ENCODE measurements at places on chromosomes 6 and 20.

DNA sequence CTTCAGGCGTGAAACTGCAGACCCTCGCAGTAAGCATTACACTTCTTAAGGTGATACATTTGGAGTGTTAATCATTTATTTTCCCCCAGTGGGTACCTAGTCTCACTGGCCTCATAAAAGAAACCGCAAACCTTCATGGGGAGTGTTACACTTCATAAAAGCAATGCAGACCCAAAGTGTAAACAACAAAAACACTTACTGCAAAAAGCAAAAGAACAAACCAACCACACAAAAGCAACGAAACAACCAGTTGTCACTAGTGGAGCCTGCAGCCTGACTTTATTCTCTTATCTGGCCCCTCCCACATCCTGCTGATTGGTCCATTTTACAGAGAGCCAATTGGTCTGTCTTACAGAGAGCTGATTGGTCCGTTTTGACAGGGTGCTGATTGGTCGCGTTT lies 23.8 kb downstream of the LY86 start:
- H3K36me3 ChIP-seq = no peaks in the 10 kb centered on the region
- H3K27ac ChIP-seq = no peak overlapping the region
- H3K4me1 ChIP-seq = peaks cover 20% of the 10 kb centered on the region
- peaks cover 2% of the 10 kb centered on the region for H3K27me3 ChIP-seq
- DNase-seq = no peak

DNA sequence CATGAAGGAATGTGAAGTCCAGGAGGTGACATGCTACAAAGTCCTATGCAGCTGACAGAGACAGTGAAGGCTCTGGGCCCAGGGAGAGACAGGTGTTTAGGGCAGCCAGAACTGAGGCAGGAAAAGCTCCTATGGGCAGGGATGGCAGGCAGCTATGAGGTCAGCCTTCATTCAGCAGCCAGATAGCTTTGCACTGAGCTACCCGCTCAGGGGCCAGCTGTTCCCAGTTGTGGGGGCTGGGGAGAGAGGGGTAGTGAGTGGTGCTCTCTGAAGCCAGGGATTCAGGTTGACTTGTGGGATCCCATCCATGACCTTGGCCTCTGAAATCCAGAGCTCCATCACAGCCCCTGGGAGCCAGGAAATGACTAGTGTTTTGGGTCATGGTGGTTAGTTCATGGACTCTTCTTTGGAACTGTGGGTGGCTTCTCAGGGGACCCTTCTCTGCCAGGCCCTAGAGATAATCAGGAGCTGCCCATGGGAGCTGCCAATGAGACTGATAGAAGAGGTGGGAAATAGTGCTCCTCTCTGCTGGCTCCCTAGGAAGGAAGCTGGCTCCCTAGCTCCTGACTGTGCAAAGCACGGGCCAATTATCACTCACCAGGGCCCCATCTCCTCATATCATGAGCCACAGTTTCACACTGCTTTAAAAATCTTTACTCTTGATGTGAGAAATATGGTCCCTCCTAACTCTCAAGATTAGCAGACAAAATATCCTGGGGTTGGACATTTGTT lies 127.7 kb downstream of the VEGFA start:
- no peaks in the 10 kb centered on the region for H3K36me3 ChIP-seq
- DNase-seq = no peak
- H3K27me3 ChIP-seq = no peaks in the 10 kb centered on the region
- peaks cover 11% of the 10 kb centered on the region for H3K4me1 ChIP-seq

- no peaks in the 10 kb centered on the region for H3K36me3 ChIP-seq
- peaks cover 20% of the 10 kb centered on the region for H3K4me1 ChIP-seq
- H3K27ac ChIP-seq = no peak overlapping the region
- no peak overlapping the region for H3K4me3 ChIP-seq
- no peak for DNase-seq
These were observed 184.3 kb downstream of the PRKN start for GRCh38 chr6:162543221-162543620.

GRCh38 chr6:143555582-143555981 lies 44.1 kb upstream of the FUCA2 start:
- no peaks in the 10 kb centered on the region for H3K27me3 ChIP-seq
- no peaks in the 10 kb centered on the region for H3K36me3 ChIP-seq
- H3K27ac ChIP-seq = peak overlapping the region; percentile 7

DNA sequence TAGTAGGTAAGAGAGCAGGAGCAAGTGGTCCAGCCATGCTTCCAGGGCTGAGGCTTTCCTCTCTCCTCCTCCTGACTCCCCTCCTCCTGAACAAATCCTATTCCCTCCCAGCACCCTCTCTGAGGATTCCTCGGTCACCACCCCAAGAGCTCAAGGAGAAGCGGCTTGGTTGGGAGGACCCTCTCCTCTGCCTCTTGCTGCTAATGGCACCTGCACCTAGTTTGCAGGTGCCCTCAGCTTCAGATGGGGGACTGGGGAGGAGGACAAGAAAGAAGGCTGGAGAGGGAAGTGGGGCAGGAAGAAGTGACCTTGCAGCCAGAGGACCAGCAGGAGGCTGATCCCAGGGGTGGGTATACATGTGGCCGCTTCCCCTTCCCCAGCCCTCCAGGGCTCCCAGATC lies 17.5 kb downstream of the NCR2 start:
- H3K36me3 ChIP-seq = no peaks in the 10 kb centered on the region
- H3K4me1 ChIP-seq = no peaks in the 10 kb centered on the region
- peak; percentile 26 for DNase-seq
- H3K27me3 ChIP-seq = peaks cover 67% of the 10 kb centered on the region
- no peak overlapping the region for H3K4me3 ChIP-seq
- no peak overlapping the region for H3K27ac ChIP-seq

- peaks cover 18% of the 10 kb centered on the region for H3K4me1 ChIP-seq
- H3K27me3 ChIP-seq = peaks cover 3% of the 10 kb centered on the region
- no peak overlapping the region for H3K4me3 ChIP-seq
- DNase-seq = no peak
- peaks cover 11% of the 10 kb centered on the region for H3K36me3 ChIP-seq
- peak overlapping the region; percentile 87 for H3K27ac ChIP-seq
These were observed 82.9 kb upstream of the TSHZ2 start for GRCh38 chr20:52889225-52889624.

Measured in mesothelial cell of epicardium (in vitro differentiated cells).